ENCODE measurements at places on chromosomes 5 and 9. TPM values are rescaled to one million over a fixed set of nuclear protein-coding genes. Genes with fewer than 3 reads are reported as not detected.

DNA sequence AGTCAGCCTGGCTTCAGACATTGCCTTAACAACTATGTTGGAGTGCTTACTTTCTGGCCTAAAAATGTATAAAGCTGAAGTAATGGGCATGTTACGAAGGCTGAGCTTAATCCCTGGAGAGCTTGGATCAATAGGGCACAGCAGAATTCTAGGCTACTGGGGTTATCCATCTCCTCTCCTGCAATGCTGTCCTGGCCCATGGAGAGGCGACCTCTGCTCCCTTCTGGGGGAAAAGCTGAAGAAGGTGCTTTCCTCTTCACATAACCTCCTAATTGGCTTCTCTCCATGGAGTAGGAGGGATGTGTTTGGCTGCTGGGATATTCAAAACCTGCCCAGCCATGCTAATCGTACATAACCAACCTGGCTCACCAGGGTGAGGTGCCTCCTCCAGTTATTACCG is 403.5 kb downstream of the DMRT2 start:
- no peak for DNase-seq

- DNase-seq = no peak
These were observed at the start of gene KIF4B for GRCh38 chr5:155013526-155013925. KIF4B (plus strand) TSS chr5:155013755; CDS start chr5:155013860, 105 bp downstream.

DNA sequence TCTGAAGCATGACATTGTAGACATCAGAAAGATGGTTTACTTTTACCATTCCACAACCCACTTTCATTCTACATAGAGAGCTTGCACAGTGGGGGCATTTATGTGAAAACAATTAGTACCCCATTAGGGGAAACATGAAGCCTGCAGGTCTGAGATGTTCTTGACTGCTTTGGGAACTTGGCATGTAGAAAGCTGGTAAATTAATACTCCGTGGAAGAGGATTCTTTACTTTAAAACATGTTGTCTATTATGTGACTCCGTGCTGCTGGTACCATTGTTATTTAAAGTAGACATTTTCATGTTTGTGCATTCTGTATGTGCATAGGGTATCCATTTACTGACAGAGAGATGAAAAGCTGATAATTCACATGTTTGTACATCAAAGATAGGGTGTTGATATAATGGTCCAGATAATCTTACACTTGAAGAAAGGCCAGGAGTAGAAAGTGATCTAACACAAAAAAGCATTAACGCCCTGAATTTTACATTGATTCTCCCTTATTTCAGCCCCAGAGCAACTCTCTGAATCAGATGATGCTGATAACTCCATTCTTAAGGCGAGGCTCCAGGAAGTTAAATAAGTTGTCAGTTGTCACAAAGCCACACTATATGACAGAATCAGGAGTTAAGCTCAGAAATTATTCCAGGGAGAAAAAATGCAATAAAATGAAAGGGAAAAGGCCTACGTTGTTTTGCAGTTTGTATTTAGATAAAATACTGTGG is 50.1 kb upstream of the CD180 start:
- DNase-seq = no peak

- DNase-seq = no peak
These were observed 22.0 kb downstream of the PDGFRB start for GRCh38 chr5:150133581-150134197.

DNA sequence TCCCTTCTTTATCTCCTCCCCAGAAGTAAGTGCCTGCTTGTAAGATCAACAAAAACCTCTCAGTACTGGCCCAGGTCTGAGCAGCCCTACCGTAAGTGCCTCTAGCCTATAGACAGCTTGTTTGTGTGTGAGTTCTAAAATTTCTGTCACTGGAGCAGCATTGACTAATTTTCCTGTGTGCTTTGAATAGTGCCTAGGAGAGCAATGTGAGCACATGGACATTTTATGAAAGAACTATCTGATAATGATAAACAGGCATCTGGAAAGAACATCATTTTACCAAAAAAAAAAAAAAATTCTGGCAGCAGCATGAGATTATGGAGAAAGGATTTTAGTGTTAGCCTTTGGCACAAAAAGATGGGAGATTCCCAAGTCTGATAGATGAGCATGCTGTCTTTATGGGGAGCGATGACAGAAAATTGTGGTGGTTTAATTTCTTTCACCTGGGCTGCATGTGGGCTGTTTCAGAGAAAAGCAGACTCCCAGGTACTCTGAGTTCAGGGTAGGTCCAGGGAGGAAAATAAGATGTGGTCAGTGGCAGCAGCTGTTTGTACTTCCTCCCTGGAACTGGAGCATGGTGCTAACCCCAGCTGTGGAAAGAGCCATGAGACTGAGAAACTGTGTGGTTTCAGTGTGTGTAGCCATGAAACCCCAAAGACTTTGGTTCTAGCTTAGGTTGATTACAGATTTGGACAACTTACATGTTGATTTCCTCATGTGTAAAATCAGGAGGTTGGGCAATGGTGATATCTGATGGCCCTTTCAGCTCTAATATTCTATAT is 419.9 kb downstream of the NTRK2 start:
- DNase-seq = no peak

DNA sequence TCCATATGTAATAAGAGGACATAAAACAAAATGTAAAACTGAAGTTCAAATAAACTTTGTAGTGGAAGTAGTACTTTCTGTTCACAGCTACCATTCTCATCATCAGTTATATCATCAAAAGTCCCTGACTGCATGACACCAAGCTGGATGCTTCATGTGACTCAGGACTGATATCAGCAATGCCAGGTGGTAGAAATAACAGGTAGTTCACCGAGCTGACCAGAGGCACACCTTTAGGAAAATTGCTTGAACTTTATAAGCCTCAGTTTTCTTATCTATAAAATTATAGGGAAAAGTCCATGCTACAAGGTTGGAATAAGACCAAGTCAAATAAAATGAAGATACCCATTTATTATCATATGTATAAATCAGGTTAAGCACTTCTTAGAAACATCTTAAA is 124.9 kb upstream of the PTGER4 start:
- no peak for DNase-seq

DNA sequence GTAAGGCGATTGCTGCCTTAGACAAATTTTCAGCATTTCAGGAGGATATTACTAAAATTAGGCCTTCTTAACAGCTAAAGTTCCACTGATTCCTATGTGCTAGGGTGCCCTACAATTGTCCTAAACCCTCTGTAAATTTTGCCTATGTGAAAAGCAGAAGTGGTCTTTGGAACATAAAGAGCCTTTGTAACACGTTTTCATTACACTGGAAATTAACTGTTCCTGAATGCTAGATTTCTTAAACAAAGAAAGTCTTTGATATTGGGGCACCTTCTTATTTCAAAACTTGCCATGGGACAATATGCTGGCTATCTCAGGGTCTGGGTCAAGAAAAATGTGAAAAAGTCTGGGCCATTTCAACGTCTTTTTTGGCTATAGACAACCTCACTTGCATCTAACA is 60.4 kb upstream of the MOCS2 start:
- no peak for DNase-seq

DNA sequence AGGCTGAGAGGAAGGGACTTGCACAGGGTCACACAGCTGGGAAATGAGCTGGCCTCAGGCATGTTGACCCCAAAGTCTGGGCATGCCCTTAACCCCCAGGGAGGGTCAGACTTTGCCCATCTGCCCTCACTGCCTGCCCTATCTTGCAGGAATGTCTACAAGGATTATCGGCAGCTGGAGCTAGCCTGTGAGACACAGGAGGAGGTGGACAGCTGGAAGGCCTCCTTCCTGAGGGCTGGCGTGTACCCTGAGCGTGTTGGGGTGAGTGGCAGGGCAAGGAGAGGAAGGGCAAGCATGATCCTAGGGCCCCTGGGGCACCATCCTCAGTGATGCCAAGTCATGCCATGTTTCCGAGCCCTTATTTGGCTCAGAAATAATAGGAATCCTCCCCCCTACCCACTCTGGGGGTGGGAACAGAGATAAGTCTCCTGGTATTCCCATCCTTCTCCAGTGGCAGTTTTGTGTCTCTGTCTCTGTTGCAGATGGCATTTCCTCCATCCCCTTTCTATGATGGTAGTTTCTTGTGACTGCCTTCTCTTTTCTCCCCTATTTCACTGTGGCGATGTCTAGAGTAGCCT is 28.5 kb downstream of the GOLGA2 start:
- DNase-seq = no peak

DNA sequence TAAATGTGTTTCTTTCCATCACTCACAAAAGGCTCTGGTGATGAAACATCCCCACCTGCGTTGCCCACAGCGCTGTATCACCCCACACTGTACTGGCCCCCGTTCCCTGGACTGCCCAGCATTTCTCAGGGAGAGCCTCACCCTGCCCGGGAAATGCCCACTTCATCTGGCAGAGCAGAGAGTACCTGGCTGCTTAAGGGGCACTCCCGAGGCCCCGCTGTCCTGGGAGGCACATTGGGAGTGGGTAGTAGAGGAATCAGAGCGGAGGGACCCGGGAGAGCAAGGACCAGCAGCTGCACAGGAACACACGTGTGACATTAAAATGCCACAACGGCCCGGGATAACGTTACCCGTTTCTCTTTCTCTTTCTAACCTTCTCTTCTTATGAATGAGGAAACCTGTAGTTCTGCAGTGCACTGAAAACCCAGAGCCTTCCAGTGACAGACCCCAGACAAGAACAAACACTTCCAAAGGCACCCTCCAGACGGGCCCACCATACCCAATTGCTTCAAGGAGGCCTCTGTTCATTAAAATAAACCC is 110.0 kb downstream of the ROR2 start:
- no peak for DNase-seq

- DNase-seq = peak; percentile 88
These were observed 343.6 kb downstream of the SPATA31D1 start for GRCh38 chr9:82332018-82332773.

DNA sequence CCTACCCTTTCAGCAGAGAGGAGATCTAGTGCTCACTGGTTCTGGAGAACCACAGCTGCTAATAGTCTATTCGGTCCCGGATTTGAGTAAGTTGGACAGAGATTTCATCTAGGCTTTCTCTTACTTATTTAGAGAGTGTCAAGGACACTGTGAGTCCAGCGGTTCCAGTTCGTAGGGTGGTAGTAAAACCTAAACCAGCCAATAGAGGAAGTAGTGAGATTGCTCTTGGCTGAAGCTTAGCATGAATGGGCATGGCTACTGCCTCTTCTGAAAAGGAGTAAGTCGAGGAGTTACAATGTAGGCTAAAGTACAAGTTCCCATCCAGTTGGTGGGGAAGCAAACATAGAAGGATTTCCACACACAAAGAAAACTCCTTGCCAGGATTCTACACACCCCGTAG is 109.6 kb upstream of the MOCS2 start:
- DNase-seq = no peak

Gene FSTL4
- not detected for total RNA-seq

Gene LCN6
- not detected for total RNA-seq

Gene CDC20B
- not detected for total RNA-seq

Gene OLFML2A
- total RNA-seq = 0.38 TPM

Gene CD180
- not detected for total RNA-seq

Gene CNTNAP3
- total RNA-seq = not detected
